Type B pancreatic cell (in vitro differentiated cells): ENCODE measurements at places on chromosomes 1 and 21. TPM values are rescaled to one million over a fixed set of nuclear protein-coding genes. Genes with fewer than 3 reads are reported as not detected.

The HSD3B1 gene
- total RNA-seq = 1.3 and 10.3 TPM in 2 replicates

The EDARADD gene
- 14.8 and 39.9 TPM in 2 replicates for total RNA-seq

The FCER1G gene
- 0.80 TPM in 1 of 2 replicates, not detected in the other for total RNA-seq

The DUSP10 gene
- total RNA-seq = 19.6 and 29.4 TPM in 2 replicates

The GJC2 gene
- total RNA-seq = 0.76 and 1.3 TPM in 2 replicates

The SNRPE gene
- total RNA-seq = 153 and 232 TPM in 2 replicates

The APOBEC4 gene
- not detected in 2 replicates for total RNA-seq

The PTGS2 gene
- 2.2 and 2.9 TPM in 2 replicates for total RNA-seq

GRCh38 chr1:39003281-39003680 lies 12.2 kb downstream of the AKIRIN1 start:
- no peak for DNase-seq

- no peak for DNase-seq
Measured at GRCh38 chr1:245956225-245956624, 550.9 kb downstream of the SMYD3 start.

DNA sequence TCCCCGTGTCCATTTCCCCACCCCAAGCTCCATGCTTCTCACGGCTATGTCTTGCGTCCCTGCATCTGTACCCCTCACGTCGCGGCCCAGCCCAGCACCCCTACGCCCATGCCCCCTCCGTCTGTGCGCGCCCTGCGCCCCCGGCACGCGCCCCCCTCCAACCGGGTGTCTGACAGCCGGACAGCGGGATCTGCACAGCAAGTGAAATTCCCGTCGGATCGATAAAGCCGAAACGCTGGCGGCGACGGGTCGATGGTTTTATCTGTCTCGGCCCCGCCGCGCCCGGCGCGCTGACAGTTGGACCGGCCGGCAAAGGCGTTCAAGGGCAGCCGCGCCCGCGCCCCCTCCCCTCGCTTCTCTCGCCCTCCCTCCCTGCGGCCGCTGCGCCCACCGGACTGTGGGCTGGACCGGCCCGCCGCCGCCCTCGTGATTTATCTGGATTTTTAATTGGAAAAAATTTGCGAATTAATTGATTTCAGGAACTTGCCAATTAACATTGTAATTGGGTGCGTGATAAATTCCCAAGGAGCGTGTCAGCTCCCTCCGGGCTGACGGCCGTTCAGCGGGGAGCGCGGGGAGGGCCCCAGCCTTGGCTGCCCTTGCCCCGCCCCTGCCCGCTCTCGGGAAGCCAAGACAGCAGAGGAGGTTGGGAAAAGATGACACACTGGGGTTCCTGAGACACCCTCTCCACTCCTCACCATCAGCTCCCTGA lies 57.1 kb downstream of the TMEM53 start:
- DNase-seq = no peak

- DNase-seq = no peak
Measured at GRCh38 chr1:84700070-84700469, 9.8 kb upstream of the SSX2IP start.

- no peak for DNase-seq
Measured at GRCh38 chr1:73886716-73887115, 311.3 kb downstream of the LRRIQ3 start.

DNA sequence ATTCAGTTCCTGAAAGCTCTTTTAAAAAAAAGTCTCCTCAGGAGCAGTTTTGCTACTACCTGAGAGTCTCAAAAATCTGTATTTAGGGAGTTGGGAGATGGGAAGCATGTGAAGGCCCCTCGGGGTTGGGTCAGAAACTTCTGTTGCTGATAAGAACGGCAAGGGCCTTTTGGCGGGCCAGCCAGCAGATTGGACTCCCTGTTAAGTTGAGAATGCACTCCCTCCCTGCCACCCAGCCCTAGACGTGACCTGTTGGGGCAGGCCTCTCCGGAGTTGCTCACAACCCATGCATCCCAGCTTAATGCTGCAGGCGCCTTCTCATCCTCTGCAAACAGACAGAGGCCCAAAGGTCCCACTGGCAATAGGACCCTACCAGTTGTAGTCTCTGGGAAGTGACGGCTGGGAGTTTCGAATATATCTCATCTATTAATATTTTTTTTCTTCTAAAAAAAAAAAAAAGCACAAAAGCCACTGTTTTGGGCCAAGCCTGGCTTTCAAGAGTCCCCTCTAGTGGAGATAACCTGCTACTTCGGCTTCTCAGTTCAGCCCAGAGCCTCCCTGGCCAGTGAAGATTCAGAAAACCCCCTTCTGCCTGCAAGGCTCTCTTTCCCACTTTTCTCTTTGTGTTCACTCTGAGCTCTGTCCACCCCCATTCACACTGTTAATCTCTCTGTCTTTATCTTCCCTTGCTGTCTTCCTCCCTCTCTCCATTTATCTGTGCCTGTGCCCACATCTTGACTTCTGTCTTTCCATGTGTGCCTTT lies 5.3 kb downstream of the PLXNA2 start:
- DNase-seq = no peak

- no peak for DNase-seq
Measured at GRCh38 chr1:111184663-111185062, 15.8 kb downstream of the DENND2D start.

DNA sequence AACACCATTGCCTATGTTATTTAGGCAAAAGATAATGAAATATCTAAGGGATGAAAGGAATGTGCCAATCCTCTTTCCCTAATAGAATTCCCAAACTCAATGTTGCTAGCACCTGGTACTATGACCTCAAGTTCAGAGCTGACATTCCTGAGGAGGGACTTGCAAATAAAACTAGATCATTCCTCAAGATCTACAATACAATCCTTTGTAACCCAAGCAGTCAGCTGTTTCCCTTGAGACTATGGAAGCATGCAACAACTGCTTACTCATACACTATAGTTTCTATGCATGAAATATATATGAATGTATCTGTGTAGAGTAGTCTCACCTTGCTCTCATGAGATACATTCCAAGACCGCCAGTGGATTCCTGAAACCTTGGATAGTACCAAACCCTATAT lies 65.0 kb downstream of the ABL2 start:
- no peak for DNase-seq

DNA sequence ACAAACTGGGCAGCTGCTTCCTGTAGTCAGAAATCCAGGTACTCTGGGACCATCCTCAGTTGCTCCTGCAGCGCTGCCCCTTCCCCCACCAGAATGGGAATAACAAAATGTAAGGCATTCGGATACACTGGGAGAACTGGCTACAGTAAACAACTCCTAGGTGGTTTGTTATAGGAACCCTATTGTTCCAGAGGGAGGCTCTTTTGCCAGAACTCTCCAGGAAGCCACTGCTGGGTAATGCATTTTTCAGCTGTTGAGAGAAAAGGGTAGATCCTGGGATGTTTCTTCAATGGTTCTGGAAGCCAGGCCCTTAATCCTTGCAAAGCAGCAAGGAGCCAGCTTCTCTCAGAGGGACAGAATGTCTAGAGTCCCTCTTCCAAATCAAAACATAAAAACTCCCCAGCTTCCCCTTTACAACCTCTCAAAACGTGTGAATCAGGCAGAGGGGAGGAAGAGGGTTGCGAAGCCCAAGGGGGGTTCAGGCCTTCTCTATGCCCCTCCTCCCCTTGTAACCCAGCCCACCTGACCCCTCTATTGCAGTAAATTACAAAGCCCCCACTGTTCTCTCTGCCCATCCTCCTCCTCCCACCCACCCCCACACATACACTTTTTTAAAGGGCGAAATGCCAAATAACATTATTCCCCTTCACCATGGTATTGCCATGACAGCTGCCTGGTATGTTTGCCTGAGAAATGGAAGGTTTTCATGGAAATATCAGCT lies 29.1 kb downstream of the PLPP3 start:
- DNase-seq = no peak

DNA sequence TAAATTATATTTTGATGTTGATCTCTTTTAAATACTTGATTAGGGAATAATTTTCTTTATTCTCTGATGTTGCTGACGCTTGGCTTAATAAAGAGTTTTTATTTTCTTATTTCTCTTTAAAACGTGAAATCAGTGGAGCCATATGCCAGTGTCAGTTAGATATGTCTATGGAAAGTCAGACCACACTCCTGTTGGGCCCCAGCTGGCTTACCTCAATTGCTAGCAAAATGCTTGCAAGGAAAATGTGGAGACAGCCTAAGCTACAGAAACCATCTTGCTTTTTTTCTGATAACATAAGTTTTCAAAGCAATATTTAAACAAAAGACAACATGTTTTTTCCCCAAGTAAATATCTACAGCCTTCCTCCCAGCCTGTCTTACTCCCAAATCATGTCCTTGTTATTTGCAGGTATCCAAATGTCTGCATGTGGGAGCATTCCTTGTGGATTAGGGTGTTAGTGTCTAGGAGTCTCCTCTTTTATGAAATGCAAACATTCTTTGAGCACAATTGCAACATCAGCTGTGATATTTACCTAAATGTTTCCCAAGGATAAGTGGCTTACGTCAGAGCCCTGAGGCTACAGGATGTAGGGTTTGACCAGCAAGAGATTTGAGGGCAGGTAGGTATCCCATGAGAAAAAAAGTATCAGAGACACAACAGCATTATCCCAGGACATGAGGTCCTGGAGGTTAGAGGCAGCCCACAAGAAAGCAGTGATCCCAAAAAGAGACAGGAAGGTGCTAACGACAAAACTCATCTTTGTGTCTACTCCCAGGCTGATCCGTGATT lies 117.2 kb upstream of the KCNJ15 start:
- DNase-seq = no peak
